ENCODE measurements at places on chromosomes 12 and 14.

- no peak for DNase-seq
These were observed 35.8 kb downstream of the OTX2 start for GRCh38 chr14:56774503-56774902.

- no peak for DNase-seq
These were observed 109.6 kb downstream of the TTLL5 start for GRCh38 chr14:75770635-75771034.

- DNase-seq, result no peak
These were observed 107.5 kb downstream of the TMEM260 start for GRCh38 chr14:56687123-56687522.

DNA sequence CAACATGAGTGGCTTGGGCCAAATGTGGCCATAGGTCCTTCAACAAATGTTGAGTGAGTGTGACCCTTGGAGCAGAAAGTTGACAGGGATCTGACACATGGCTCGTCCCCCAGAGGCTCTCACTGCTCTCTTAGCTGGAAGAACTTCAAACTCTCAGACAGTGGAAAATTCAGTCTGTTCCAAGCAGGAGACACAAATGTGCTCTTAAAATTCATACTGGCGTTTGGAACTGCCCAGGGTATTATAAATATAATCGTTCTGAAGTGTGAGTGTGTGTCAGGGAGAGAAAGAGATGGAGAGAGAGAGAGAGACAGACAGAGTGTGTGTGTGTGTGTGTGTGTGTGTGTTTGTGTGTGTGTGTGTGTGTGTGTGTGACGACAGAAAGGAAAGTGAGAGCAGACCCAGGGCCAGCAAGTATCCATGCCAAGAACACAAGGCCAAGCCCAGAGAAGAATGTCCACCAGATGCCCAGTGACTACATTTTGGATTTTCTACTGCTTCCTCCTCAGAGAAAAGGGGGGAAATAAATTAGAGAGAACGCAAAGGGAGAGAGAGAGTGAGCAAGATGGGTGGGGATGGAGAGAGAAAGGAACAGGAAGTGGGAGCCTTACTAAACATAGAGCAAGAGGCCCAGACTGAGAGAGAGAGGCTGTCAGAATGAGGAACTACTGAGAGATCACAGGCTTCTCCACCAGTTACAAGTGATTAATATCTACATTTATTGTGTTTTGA lies 193.6 kb upstream of the NUDT4 start:
- peak; percentile 71 for DNase-seq

- peak; percentile 96 for DNase-seq
These were observed 3.2 kb upstream of the AMIGO2 start for GRCh38 chr12:47082796-47083621.

DNA sequence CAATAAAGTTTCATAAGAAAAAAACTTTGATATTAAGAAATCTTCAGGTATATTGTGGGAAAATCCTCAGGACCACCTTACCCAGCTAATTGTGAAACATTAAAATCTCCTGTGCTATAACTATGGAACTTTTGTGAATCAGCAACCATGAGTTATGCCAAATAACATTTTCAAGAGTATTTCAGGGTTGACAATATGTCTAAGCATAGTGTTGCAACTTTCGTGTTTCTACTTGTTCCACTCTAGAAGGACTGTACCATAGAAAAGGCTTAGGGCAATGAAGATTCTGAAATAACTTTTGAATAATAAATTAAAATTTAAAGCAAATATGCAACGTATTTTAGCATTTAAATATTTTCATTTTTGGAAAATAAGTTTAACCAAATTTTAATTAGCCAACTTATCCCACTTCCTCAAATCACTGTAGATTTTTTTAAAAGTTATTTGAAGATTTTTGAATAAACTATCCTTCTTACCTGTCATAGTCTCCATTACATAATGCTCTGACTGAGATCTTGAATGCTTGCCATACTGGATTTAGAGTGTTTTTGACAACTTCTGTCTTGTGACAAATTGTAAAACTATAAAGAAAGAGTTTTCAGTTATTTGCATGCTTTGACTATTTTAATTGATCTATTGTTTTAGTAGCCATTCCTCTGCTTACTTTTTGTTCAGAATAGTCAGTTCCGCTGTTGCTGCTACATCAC lies 143.6 kb downstream of the CPNE8 start:
- DNase-seq, result no peak

GRCh38 chr14:75987201-75987970 lies 1.8 kb downstream of the IFT43 start:
- no peak for DNase-seq

DNA sequence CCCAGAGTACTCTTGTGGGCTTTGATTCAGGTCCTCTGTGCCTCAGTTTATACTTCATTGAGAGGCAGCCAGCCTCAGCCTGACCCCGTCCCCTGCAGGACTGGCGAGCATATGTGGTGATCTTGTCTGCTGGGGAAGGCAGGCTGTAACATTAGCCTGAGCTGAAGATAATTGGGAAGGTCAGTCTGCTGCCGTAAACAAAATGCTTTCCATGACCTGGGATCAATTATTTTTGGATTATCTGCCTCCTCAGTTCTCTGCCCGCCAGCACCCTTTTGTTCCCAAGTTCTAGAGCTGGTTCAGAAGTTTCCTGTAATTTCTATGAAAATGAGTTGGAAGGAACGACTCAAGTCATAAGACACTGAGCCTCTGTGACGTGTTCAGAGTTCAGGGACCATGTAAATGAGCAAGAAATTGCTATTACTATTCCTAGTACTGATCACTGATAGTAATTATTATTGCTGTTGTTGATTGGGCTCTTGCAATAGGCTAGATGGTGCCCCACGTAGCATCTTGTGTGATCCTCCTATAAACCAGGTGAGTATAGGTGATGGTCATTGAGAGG lies 4.5 kb downstream of the ORAI1 start:
- no peak for DNase-seq

- no peak for DNase-seq
These were observed 139.1 kb upstream of the PDZRN4 start for GRCh38 chr12:41049033-41049432.

- DNase-seq, result no peak
These were observed 18.0 kb downstream of the BICD1 start for GRCh38 chr12:32124637-32125036.

DNA sequence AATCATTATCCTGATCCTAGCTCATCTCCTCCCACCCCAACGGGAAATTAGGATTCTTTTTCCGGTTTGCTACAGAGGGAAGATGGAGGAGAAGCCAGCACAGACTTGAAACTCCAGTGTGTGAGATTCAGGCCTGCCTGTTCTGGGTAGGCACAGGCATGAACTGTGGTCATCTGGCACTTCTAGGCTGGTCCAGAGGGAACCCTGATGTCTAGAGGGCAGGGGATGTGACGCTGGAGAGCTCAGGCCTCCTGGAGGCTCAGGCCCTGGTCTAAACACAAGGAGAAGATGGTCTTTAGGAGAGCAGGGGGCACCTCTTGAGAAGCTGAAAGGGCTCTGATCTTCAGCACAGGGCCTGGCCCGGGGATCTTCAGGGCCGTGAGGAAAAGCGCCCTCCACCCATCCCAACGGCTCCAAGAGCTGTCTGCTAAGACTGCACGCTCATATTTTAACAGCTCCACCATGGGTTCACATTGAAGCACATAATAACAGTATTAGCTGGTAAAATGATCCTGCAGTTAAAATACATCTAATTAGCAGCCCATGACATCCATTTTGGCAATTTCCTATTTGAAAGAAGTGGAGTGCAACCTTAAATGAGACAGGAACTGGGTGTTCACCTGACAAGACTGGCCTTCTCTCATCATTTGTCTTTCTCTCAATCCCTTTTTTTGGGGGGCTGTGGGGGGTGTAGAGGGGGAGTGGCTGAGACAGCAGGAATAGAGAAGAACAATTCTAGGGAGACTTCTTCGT lies 35.4 kb downstream of the BCL11B start:
- no peak for DNase-seq

- DNase-seq, result peak; percentile 29
These were observed 108.6 kb downstream of the FOXN3 start for GRCh38 chr14:89308232-89308959.

DNA sequence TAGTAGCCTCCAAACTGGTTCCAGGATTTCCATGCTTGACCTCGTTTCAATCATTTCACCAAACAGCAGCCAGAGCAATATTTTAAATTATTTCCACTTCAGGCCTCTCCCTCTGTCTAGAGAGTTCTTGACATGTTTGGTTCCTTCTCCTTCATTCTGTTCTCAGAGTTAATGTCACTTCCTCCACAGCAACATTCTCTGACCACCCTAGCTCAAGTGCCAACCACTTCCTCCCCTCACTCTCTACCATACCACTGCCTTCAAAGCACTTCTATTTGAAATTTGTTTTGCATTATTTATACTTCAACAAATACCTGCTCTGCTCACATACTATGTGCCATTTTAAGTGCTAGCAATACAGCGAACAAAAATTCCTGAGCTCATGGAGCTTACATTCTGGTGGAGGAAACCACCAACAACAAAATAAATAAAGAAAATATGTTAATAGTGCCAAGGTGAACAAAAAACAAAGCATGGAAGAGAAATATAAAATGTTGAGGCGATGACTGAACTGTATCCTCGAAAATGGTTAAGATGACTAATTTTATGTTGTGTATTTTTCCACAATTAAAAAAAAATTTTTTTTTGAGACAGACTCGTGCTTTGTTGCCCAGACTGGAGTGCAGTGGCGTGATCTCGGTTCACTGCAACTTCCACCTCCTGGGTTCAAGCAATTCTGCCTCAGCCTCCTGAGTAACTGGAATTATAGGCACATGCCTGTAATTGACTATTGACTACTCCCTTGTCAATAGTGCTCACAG lies 17.3 kb downstream of the BAZ1A start:
- DNase-seq, result no peak

GRCh38 chr12:28550757-28551704 lies 360.8 kb downstream of the CCDC91 start:
- DNase-seq, result peak; percentile 64

GRCh38 chr12:97800561-97800960 lies 338.0 kb downstream of the RMST start:
- DNase-seq, result no peak

GRCh38 chr12:76491292-76491691 lies 68.3 kb downstream of the OSBPL8 start:
- no peak for DNase-seq

- peak; percentile 25 for DNase-seq
These were observed 17.8 kb downstream of the IFNG-AS1 start for GRCh38 chr12:68007033-68007432.

- peak; percentile 15 for DNase-seq
These were observed at the start of gene IKZF4 for GRCh38 chr12:56020423-56021184. IKZF4 (plus strand) TSS chr12:56021043; CDS start chr12:56021494, 451 bp downstream.

All from AG10803 (cell line).